ENCODE measurements at places on chromosomes 12 and 14.

DNA sequence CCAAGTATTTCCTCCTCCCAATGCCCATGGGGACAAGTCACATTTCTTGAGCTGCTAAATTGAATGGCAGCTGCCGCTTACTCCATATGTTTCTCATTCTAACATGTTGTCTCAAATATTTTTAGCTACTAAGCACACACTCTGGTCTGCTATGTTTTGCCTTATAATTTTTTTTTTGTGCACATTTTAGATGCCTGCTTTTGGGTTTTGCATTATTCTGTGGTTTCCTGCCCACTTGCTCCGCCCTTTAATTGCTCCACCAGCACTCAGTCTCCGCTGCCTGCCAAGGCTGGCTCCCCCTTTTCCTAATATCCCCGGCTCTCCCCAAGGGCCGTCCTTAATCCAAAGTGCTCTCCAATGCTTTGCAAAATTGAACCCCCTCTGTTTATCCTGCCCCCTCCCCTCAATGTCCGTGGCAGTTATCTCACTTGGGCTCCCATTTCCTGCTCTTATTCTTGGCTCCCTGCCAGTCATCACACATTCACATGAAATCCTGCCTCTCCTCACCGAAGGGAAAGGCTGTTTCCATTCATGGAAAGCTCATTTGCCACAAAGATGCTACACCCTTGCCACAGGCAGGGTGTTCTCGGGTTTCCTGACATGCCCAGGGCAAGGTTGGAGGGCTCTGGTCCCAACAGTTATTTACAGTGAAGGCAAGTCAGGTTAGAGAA, 79.4 kb downstream of the C12orf75 start:
- peak; percentile 88 for DNase-seq

- no peak for DNase-seq
Measured at GRCh38 chr12:119206348-119207062, 27.8 kb downstream of the HSPB8 start.

- no peak for DNase-seq
Measured at GRCh38 chr12:25617991-25618390, 64.9 kb upstream of the LMNTD1 start.

GRCh38 chr12:75479963-75480461, 543 bp upstream of the GLIPR1 start:
- no peak for DNase-seq

GRCh38 chr12:7282844-7283243, 21.0 kb upstream of the ACSM4 start:
- no peak for DNase-seq

- DNase-seq = no peak
Measured at GRCh38 chr14:88470542-88471440, 84.0 kb downstream of the PTPN21 start.

- DNase-seq = no peak
Measured at GRCh38 chr14:38311655-38312054, 55.8 kb upstream of the CLEC14A start.

DNA sequence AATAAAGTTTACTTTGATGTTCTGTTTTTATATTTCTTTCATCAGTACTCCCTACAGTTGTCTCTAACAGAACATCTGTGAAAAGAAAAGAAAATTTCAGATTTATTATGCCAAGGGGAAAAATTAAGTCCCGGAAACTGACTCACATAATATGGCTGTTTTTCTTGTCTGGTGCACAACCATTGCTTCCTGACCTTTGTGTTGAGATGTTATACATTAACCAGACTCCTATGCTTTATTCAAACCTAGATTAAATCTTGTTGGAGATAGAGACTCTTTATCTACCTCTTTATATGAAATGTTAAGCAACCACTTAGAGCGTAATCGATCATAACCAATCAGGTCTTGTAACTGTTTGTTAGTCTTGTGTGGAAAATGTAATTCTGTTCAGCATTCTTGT, 37.6 kb upstream of the BICD1 start:
- no peak for DNase-seq

- no peak for DNase-seq
Measured at GRCh38 chr12:66152732-66153131, 17.1 kb downstream of the TMBIM4 start.

DNA sequence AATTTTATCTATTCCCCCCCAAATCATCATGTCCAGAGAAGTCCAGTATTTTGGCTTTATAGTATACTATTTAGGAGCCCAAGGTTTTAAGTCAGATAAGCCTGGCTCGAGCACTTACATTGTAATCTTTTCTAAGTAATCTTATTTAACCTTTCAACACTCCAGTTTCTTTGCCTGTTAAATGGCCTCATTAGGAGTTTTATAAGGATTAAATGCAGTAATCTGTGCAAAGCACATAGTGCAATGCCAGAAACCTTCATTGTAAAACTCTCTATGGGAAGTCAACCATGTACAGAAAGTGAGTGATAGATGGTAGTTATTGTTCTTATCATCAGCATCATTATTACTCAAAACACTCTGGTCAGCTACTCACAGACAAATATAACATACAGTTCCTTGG, 1330.4 kb downstream of the SLC16A7 start:
- DNase-seq = no peak

- DNase-seq = no peak
Measured at GRCh38 chr14:34983148-34983760, 462 bp downstream of the SRP54 start.

DNA sequence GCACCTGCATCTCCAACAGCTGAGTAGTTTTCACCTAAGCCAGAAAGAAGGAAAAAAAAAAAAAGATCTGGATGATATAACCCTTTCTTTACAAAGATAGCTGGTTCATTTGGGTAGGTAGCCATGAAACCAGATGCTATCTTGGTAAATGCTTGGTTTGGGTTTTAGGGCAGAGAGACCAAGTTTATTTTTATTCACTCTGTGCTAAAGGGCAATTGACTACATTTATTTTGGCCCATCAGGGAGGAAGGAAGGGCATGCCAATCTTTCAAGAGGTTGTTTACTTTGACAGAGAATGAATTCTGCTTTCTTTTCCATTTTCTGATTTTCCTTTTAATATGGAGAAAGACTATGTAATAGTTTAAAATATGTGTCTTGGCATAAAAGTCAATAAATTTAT, 91.0 kb downstream of the NTN4 start:
- no peak for DNase-seq

DNA sequence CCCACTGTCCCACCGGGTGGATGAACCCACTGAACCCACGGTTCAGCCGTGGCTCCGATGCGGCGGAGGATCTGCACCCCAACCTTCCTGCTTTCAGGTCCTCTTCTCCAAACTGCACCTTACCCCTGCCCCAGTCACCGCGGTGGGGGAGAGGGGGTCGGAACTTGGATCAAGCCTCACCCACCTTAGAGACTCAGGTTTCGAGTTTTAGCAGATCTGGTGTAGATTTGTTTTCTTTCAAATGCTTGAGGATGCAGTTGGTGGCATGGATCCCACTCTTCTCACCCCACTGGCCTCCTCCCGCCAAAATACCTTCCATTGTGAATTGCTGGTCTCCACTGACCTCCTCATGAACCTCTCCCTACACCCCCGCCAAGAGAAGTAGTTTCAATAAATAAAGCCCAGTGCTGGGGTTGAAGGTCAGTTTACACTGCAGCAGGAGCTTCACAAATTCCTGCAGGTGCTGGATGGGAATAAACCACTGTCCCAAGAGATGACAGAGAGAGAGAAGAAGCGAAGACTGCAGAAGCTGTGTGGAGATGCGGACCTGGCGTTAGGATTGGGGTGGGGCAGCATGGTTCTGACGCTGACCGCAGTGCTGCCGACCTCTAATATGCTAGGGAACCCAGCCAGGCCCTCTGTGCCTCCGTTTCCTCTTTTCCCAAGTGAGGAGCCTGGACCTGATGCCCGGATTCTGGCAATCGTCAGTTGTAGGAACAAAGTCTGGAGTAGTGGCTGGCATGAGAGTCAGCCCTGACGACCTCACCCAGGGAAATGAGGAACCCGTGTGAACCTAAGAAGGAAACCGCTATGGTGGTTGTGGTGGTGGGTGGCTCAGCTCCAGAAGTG, 7.4 kb downstream of the TTC6 start:
- DNase-seq = no peak

- DNase-seq = peak; percentile 73
Measured at GRCh38 chr12:32896432-32897280, at the start of gene PKP2. Gene PKP2 (minus strand): TSS chr12:32896777. CDS start chr12:32896731, 46 bp downstream.

DNA sequence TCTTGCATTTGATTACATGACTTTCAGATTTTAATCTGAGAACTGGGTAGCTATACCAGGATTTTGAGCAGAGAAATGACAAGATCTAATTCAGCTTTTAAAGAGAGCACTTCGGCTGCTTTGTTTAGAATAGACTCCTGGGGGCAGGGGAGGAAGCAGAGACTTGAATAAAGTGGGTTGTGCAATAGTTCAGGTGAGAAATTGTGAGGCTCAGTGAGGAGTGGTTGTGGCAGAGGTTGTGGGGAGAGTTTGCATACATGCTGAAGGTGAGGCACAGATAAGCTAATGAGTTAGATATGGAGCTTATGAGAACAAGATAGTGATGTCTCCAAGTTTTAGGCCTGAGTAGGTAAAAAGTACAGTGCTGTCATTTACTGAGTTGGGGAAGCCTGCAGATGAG, 281.4 kb downstream of the FLRT2 start:
- no peak for DNase-seq

DNA sequence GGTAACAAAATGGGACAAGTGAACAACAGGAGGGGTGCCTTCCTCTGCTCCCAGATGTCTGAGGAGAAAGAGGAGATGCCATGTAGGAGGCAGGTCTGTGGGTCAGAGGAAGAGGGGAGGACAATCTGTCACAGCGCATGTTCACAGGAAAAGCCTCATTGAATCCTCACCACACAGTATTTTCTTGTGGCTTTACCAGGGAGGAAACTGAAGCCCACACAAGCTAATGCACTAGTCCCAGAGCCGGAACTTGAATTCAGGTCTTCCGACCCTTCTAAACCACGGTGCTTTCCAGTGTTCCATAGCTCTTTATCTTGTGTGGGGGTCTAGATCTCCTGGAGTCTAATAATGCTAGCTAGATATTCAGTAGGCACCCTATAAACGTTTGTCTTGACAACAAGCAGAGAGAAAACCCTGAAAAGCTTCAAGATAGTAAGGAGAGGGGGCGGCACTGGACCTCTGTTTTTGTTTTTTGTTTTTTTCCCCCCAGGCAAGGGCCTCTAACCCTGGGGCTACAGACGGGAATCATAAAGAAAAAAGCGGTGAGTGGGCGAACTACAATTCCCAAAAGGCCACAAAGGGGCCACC, 371 bp upstream of the SHMT2 start:
- no peak for DNase-seq

GRCh38 chr12:10717410-10717809, 5.7 kb downstream of the YBX3 start:
- no peak for DNase-seq

DNA sequence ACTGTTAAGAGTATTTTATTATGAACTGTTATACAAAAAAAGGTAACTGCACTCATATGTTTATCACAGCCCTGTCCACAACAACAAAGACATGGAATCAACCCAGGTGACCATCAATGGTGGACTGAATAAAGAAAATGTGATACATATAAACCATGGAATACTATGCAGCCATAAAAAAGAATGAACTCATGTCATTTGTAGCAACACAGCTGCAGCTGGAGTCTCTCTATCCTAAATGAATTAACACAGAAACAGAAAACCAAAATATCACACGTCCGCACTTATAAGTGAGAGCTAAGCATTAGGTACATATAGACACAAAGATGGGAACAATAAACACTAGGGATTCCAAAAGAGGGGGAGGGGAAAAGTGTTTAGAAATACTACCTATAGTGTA, 95.8 kb downstream of the BCAT1 start:
- DNase-seq = no peak

DNA sequence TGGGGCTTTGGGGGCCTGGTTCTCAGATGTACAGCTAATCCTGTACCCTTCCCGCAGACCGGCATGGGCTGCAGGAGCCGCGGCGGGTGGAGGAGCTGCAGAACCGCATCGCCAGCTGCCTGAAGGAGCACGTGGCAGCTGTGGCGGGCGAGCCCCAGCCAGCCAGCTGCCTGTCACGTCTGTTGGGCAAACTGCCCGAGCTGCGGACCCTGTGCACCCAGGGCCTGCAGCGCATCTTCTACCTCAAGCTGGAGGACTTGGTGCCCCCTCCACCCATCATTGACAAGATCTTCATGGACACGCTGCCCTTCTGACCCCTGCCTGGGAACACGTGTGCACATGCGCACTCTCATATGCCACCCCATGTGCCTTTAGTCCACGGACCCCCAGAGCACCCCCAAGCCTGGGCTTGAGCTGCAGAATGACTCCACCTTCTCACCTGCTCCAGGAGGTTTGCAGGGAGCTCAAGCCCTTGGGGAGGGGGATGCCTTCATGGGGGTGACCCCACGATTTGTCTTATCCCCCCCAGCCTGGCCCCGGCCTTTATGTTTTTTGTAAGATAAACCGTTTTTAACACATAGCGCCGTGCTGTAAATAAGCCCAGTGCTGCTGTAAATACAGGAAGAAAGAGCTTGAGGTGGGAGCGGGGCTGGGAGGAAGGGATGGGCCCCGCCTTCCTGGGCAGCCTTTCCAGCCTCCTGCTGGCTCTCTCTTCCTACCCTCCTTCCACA, 7.6 kb downstream of the NR4A1 start:
- DNase-seq = peak; percentile 68

GRCh38 chr12:13229504-13229903, 33.0 kb downstream of the EMP1 start:
- DNase-seq = no peak

GRCh38 chr14:33493266-33493665, 457.6 kb downstream of the EGLN3 start:
- no peak for DNase-seq

DNA sequence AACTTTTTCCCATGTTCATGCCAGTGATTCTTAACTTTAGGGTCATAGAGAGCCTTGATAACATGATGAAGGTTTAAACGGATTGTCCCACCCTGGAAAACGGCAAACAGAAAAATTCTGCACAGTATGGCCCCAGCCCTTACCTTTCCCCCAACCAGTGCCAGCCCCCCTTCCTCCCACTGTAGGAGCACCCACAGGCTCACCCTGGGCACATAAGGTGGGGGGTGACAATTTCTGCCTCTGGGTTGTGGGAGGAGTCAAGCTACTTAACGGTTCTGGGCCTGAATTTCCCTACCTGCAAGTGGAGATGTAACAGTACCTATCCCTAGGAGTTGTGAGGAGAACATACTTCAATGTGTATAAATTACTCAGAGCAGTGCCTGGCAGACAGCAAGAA, 18.0 kb downstream of the XRCC3 start:
- no peak for DNase-seq

DNA sequence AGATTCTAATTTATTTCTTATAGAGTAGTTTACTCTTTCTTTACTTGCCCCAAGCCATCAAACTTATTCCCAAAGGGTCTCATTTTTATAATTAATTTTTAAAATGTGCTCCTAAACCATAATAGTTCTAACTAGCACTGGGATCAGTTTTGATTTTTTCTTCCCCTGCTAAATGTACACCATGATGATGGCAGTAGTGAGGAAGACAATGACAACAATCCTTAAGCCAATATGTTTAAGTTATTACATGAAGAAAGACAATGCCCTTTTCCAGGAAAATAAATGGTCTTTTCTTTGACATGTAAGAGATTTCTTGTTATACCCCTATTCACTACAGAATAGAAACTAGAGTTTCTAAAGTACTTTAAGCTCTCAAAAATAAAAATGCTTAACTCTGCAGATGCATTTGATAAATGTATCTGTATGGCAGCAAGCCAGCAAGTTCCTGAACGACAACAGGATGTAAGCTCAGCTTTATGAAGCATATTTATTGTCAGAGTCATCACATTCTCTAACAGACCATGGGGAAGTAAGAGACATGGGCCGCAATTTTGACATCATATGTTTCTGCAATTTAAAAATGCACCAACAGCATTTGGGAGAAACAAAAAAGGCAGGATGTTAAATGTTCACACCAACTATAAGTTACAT, 36.0 kb upstream of the SNX6 start:
- peak; percentile 40 for DNase-seq

- no peak for DNase-seq
Measured at GRCh38 chr14:79328863-79329262, 882.4 kb downstream of the DIO2 start.

- no peak for DNase-seq
Measured at GRCh38 chr12:2317772-2318171, 265.0 kb downstream of the CACNA1C start.
